ENCODE measurements at places on chromosomes 12 and 14.

DNA sequence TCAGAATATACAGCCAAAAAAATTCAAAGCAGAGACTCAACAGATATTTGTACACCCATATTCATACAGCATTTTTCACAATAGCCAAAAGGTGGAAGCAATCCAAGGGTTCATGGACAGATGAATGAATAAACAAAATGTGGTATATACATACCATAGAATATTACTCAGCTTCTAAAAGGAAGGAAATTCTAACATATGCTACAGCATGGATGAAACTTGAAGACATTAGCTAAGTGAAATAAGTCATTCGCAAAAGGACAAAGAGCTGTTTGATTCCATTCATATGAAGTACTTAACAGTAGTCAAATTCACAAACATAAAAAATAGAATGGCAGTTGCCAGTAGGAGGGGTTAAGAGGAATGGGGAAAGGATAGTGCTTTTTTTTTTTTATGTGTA lies 91.8 kb upstream of the ARID2 start:
- no peak for DNase-seq

GRCh38 chr14:106087837-106088236 lies 561.5 kb downstream of the TMEM121 start:
- no peak for DNase-seq

- no peak for DNase-seq
Measured at GRCh38 chr12:122518908-122519307, 7.8 kb downstream of the RSRC2 start.

DNA sequence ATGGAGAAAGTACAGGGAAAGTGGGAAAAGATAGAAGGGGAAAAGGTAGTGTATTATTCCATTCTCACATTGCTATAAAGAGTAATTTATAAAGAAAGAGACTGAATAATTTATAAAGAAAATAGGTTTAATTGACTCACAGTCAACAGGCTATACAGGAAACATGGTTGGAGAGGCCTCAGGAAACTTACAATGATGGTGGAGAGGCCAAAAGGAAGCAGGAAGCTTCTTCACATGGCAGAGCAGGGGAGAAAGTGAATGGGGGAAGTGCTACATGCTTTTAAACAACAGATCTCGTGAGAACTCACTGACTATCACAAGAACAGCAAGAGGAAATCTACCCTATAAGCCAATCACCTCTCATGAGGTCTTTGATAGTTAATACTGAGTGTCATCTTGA lies 725.0 kb upstream of the FLRT2 start:
- DNase-seq = no peak

- DNase-seq = no peak
Measured at GRCh38 chr12:5166976-5167375, 123.3 kb downstream of the KCNA5 start.

DNA sequence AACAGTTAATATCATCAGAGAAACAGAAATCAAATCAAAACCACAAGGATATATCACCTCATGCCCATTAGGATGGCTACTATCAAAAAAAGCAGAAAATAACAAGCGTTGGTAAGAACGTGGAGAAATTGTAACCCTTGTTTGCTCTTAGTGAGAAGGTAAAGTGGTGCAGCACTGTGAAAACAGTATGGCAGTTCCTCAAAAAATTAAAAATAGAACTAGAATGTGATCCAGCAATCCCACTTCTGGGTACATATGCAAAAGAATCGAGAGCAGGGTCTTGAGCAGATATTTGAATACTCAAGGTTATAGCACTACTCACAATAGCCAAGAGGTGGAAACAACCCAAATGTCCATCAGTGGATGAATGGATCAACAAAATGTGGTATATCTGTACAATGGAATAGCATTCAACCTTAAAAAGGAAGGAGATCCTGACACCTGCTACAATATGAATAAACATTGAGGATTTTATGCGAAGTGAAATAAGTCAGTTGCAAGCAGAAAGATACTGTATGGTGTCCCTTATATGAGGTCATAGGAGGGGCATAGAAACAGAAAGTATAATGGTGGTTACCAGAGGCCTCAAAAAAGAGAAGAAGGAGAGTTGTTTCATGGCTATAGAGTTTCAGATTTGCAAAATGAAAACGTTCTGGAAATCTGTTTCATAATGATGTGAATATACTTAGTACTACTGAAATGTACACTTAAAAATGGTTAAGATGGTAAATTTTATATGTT lies 131.0 kb upstream of the EEA1 start:
- DNase-seq = no peak

GRCh38 chr14:66918527-66918926 lies 270.7 kb upstream of the GARIN2 start:
- no peak for DNase-seq

DNA sequence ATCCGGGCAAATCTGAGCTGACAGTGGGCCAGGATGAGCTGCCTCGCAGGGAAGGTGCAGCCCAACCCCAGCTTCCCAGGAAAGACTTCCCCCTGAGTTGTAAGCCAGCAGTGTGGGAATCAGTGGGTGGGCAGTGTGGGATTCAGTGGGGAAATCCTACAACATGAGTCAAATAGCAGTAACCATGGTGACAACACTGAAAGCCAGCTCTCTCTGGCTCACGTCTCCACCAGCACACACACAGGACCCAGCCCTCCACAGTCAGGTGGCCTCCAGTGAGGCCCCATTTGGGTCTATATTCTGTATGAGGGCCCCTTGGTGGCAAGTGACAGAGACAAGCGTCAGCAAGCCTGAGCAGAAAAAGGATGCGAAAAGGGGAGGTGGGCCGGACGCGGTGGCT lies 6.0 kb upstream of the LGALS3 start:
- no peak for DNase-seq

- DNase-seq = no peak
Measured at GRCh38 chr14:101590062-101590461, 28.8 kb downstream of the DIO3 start.

DNA sequence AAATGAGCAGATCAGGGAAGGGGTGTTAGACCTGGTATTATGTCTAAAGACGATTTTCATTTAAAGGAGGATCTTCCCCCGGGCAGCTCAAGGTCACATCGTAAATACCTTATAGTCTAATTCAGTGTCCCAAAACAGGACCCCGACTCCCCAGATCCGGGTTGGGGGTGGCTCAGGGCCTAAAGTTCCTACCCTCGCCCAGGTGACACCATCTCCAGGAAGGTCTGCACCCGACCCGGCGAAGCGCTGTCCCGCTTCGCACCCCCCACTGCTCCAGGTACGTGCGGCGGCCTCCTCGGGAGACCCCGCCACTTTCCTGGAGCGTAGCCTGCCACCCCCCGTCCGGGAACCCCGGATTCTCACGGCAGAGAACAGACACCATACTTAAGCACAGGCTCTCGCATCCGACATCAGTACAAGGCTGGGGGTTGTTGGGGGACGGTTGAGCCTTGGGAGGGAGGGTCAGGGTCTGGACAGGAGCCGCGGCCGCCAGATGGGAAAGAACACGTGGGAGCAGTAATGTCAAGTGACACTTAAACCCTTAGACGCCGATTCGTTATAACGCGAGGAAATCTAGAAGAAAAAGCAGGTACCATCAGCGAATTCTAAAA lies 556 bp downstream of the TIMM9 start:
- peak; percentile 18 for DNase-seq

DNA sequence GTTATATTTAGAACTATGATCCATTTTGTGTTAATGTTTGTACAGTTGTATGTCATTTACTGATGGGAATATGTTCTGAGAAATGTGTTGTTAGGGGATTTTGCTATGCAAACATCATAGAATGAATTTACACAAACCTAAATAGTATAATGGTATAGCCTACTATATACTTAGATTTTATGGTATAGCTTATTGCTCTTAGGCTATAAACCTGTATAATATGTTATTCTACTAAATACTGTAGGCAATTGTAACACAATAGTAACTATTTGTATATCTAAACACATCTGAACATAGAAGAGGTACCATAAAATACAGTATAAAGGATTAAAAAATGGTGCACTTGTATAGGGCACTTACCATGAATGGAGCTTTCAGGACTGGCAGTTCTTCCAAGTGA lies 105.4 kb upstream of the GRIN2B start:
- DNase-seq = no peak

DNA sequence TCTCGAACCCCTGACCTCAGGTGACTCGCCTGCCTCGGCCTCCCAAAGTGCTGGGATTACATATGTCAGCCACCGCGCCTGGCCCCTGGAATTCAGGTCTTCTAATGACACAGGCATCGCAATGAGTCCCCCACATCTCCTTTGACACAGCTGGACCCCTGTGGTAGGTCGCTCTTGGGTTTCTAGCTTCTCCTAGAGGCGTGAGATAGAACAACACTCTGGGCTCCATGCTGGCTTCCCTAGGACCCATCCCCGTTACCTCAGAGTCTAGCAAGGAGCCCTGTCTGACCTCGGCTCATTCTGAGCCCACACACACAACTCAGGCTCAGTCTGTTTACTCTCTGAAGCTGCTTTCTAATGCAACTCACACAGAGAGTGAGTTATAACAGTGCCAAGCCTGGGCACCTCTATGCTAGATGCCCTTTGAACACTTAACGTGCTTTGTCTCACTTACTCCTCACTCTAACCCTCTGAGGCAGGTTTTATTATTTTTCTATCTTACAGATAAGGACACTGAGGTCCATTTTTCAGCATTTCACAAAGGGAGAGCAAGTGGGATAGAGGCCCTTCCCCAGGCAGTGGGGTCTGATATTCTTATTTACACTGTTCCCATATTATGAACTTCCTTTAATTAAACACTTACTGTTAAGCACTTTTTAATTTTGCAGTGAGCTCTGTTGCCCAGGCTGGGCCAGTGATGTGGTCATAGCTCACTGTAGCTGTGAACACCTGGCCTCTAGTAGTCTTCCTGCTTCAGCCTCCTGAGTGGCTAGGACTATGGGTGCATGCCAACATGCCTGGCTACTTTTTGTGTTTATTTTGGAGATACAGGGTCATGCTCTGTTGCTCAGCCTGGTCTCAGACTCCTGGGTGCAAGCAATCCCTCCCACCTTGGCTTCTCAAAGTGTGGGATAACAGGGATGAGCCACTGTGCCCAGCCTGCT lies 40.6 kb upstream of the RBM19 start:
- DNase-seq = no peak

GRCh38 chr12:50515587-50515986 lies 10.8 kb downstream of the DIP2B start:
- no peak for DNase-seq

- DNase-seq = no peak
Measured at GRCh38 chr12:9065607-9065856, 50.2 kb downstream of the A2M start.

- no peak for DNase-seq
Measured at GRCh38 chr14:54715239-54715638, 148.3 kb downstream of the SAMD4A start.

- DNase-seq = no peak
Measured at GRCh38 chr14:29900609-29901350, 26.9 kb downstream of the PRKD1 start.
